ENCODE measurements at places on chromosomes 7 and 10.

DNA sequence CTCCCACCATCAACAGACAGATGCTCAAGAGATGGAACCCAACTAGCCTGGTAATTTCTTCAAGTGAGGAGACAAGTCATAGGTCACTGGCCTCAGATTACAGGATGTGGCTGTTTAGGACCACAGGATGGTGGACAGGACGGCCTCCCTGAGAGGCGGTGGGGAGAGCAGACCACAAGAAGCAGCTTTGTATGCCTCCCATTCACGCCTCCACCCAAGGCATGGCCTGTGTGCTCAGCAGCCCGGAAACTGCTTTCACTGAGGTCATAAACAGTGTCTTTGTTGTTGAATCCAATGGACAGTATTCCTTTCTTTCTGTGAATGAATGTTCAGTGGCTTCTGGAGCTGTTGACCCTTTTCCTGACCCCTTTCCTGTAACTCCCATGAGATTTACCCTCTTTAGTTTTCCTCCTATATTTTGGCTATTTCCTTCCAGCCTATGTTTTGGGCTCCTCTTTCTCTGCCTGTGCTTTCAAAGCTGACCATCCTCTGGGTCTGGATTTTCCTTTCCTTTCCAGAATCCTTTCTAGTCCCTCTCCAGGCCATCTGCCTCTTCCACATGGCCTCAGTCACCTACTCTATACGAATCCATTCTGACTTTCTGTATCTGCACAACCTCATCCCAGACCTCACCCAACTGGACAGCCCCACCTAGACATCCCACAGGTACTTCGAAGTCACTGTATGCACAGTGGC lies 32.4 kb upstream of the INPP5F start:
- no peak for DNase-seq

- no peak for DNase-seq
Observed at GRCh38 chr10:29473406-29474100, 161.2 kb downstream of the SVIL start.

- no peak for DNase-seq
Observed at GRCh38 chr10:12269056-12269455, 73.1 kb downstream of the CDC123 start.

DNA sequence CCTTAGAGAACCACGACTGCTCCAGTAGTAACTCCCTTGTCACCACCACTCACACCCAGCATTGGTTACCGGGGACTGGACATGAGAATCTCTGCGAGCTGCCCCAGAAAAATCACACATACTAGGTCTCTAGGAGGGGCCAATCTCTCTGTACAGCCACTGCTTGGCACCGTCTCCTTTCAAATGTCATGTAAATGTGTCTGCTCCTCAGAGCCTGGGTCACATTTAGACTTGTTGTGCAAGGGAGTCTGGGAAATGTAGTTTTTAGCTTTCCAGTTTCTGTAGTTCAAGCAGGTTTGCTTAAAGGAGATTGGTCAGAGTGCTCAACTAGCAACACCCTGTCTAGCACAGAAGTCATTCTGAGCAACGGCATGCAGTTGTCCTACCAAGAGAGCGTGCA lies 60.0 kb downstream of the CHN2 start:
- DNase-seq: no peak

DNA sequence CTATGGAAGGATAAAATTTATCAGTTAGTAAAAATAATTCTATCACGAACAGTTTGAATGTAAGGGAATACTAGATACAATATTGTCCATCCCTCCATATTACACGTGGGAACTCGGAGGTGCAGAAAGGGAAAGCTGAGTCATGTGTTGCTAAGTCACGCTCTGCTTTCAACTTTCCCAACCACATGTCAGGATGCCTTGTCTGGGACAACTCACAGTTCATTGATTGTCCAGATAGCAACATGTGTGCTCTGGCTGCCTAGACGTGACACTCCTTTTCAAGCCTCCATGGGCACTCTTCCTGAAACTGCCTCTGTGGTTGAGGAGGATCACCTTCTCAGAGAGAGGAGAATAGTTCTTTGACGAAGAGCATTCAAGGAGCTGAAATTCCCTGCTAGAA lies 808.1 kb downstream of the GRID1 start:
- DNase-seq: no peak

- no peak for DNase-seq
Observed at GRCh38 chr10:87670586-87670985, 10.9 kb downstream of the PAPSS2 start.

DNA sequence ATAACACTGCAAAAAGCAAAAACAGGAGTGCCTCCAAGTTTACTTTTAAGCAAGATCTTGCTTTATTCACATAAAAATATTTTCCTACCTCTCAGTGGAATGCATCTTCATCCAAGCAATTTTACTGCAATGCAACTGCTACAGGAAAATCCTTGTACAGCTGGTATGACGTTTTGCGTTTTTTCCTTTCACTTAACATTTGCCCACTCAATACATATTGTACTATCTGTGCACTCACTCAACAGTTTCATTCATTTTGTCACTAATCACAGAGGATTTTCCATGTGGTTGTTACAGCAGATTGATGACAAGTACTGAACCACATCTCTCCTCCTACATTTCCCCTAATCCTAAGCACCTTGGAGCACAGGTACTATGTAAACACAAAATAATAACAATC lies 222.0 kb upstream of the IMMP2L start:
- no peak for DNase-seq

GRCh38 chr10:9853405-9854355 lies 1164.0 kb upstream of the CELF2 start:
- no peak for DNase-seq

DNA sequence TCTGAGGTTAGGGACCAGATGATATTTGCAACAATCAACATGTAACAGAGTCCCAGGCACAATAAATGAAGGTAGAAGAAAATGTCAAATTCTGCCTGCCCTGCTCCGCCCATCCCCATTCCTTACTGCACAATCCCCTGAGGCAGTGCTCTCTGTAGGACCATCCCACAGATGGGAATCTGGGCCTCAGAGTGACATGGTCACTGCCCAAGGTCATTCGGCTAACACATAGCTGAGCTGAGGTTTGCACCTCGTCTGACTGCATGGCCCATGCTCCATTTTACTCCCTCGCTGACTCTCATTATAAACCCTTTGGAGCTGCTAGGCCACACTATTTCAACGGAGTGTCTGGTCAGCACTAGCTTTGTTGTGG lies 1.2 kb downstream of the HOGA1 start:
- no peak for DNase-seq

- no peak for DNase-seq
Observed at GRCh38 chr10:57864765-57865680, 402.7 kb downstream of the IPMK start.

GRCh38 chr7:51134013-51134441 lies 182.6 kb downstream of the COBL start:
- no peak for DNase-seq

DNA sequence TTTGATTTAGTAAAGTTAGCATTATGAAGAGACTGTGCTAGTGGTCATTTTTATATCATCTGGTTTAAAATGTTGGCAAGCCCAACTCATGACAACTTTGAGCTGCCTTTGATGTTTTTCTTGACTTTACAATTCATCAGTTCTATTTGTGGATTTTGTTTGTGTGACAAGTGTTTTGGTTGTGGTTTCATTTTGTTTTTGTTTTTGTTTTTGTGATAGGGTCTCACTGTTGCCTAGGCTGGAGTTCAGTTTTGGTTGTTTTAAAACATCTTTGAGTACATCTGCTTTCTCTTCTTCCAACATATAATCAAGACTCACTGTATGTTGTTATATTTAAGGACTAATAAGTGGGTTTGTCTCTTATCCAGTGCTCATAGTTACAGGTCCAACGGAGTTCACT lies 17.6 kb upstream of the SFR1 start:
- DNase-seq: no peak

DNA sequence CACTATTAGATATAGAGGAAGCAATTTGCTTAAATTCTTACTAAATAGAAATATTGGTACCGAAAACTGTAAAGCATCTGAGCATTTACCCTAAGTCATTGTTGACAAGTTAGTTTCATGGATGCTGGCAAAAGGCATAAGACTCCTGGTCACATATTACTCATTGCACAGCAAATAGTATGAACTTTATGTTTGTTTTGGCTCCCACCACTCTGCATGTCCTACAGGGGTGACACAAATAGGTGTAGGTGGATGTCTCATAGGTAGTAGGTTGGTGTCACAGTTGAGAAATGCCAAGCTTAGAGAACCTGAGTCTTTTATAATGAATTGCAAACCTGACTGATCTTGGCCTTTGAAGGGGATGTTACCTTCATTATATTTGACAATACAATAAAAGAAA lies 199.6 kb upstream of the SEMA3D start:
- DNase-seq: no peak

GRCh38 chr7:92425311-92425947 lies 21.9 kb upstream of the GATAD1 start:
- no peak for DNase-seq

GRCh38 chr10:28939281-28940157 lies 262.2 kb downstream of the BAMBI start:
- no peak for DNase-seq

DNA sequence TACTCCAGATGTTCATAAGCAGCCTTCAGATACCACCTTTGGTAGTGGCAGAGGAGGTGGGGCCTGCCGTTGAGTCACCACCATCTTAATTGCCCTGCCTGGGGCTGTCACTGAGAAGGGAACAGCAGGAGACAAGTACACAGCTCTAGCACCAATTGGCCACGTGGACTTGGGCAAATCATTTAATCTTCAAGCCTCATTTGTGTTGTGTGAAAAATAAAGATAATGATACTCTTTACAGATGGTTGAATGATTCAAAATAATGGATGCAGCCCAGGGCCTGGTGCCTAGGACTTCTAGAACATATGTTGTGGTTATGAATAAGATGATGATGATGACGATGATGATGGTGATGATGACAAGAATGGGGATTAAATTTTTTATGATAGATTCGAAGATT lies 111.9 kb upstream of the ADAM12 start:
- DNase-seq: no peak

DNA sequence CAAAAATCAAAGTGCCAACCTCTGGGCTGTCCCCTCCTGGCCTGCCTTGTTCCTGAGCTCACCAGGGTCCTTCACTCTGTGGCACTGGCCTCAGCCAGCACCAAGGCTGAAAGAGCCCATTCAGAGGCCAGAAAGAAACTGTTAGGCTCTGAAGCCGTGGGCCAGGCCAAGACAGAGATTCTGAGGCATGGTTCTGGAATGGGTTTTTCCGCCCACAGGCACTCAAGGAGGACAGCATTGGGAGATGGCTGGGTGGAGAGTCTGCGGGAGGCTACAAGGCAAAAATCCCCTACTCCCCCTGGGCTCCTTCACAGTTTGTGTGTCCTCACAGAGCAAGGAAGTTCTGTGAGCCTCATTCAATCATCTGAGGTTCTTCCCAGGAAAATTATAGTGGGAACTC lies 31.7 kb downstream of the GRIFIN start:
- no peak for DNase-seq

DNA sequence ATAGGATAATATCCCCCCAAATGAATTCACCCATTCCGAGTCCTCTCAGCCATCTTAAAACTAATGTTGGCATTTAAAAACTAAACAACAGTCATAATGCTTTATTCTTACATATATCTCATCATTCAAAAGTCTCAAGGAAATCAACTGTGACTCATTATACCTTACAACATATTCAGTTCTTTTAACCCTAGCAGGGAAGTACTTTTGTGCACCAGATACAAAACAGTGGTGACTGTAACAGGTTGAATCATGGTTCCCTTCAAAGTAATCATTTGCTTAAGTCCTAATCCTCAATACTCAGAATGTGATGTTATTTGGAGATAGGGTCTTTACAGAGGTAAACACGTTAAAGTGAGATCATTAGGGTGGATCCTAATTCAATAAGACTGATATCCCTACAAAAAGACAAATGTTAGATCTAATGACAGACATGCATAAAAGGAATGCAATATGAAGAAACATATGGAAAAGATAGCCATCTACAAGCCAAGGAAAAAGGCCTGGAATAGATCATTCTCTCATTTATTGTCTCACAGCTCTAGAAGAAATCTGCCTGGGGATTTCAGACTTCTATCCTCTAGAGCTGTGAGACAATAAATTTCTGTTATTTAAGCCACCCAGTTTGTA lies 42.3 kb downstream of the RELN start:
- no peak for DNase-seq

- DNase-seq: no peak
Observed at GRCh38 chr10:124588736-124589490, 127.3 kb downstream of the LHPP start.
